Activated CD4-positive, alpha-beta memory T cell treated with anti-CD3 and anti-CD28 coated beads, Interleukin-2, amount 10 ng/mL, durations not matched to agents 7 days and 5 days (primary cell): ENCODE measurements at places on chromosomes 2 and 18. TPM values are rescaled to one million over a fixed set of nuclear protein-coding genes. Genes with fewer than 3 reads are reported as not detected.

Gene MSH2
- 39.0 TPM for total RNA-seq

Gene DAW1
- total RNA-seq = not detected

Gene DSG2
- 0.10 TPM for total RNA-seq

Gene AGXT
- total RNA-seq = not detected
